ENCODE measurements at places on chromosomes 11 and 22.

DNA sequence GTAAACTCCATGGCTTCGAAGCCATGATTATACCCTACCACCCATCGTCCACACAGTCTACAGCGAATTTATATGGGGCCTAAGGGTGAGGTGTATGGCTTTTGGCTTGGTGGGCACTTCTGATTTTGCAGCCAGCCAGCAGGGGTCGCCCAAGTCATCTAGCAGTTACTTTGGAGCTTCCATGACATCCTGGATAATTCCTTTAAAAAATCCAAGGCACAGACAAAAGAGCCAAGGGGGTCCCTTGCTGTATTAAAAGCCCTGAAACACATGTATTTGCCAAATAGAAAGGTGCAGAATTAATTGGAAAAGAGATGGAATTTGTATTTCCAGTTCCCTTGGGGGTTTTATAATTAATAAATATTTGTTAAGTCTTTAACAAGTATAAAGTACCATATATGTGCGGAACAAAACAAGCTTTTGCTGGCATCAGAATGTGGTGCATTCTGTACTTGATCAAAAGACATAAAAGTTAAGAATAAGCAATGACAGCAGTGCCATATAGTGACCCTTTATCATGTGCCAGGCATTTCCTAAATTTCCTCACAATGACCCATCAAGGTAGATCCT, 132.8 kb upstream of the PITPNB start:
- peak; percentile 76 for DNase-seq

GRCh38 chr11:30463266-30463665, 122.9 kb downstream of the MPPED2 start:
- no peak for DNase-seq

DNA sequence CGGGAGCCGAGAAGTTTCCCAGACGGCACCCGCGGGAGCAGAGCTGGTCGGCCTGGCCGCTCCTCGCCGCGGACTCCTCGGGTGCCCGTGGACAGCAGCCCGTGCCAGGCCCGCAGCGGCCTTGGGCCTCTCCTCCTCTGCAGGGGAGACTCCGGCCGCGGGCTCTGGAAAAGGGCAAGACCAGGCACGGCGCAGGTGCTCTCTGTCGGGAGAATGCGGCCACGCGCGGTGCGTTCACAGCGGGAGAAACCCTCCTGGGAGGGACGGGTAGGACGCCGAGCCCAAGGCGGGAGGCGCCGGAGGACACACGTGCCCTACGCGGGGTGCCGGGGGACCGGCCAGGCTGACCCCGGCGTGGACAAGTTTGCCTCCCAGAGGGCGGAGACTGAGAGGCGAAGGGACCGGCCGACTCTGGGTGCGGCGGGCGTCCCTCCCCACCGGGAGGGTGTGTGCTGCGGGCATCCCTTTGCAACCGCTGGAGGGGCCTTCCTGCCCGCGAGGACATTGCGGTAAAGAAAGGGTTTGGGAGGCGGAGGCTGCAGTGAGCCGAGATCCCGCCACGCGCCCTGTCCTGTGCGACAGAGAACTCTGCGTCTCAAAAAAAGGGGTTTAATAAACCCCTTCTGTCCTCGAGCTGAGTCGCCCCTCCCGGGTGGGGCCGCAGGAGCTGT, 2.3 kb downstream of the IFITM1 start:
- peak; percentile 71 for DNase-seq

GRCh38 chr22:49975543-49976389, 15.2 kb downstream of the PIM3 start:
- DNase-seq, result peak; percentile 37

DNA sequence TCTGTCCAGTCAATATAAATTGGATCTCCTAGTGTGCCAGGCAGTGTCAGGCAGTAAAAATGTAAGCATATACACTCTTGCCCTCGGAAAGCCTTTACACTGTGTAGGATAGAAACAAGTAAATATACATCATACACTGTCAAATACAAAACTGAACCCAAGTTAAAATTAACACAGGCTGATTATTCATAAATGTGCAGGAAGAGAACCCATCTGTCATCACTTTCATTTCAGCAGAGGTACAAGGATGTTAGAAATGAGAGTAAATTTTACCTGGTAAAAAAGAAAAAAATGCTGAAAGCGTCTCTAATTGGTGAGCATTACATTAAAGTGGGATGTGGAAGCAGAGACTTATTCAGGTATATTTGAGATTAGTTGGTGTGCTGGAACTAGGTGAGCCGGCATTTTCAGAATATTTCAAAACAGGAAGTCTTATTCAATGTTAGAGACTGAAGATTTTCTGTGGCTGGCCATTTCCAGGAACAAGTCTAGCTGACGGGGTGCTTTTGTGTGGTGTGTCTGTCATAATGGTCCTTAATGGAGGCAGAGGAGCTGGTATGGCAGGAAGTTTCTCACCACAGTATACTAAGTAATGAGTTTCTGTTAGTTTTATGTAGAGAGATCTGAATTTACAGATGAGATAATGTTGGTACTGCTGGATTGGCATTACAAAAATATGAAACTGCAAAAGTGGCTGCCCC, 192.6 kb downstream of the CASP12 start:
- DNase-seq, result no peak

DNA sequence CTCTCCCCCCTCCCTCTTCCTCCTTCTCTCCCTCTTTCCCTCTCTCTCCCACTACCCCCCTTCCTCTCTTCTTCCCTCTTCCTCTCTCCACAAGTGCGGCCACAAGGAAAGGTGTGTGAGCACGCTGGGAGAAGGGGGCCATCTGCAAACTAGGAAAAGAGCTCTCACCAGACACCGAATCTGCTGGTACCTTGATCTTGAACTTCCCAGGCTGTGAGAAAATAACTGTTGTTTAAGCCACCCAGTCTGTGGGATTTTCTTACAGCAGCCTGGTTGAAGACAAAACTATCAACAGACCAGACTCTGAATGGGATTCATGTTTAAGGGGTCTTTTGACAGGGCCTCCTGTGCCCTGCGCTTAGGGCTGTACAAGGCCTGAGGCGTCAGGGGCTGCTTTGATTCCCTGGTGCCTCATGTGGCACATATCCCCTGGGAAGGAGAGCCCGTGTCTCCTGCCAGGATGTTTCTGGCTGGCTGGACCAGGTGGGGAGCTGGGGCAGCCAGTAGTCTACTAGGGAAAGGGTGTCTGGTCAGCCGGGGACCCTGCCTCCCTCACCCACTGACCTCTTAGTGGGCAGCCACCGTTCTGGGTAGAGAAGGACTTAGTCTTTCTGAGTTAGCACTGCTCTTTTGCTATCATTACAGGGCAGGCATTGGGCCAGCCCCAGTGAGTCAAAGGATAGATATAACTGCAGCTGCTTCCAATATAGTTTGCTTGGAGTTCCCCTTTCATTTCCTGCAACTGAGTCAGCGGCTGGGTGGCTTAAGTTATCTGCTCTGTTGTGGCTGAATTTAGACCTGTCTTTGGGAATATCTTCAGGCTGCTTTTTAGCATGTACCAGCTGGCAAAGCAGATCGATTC, 6.2 kb downstream of the PANX1 start:
- peak; percentile 83 for DNase-seq

DNA sequence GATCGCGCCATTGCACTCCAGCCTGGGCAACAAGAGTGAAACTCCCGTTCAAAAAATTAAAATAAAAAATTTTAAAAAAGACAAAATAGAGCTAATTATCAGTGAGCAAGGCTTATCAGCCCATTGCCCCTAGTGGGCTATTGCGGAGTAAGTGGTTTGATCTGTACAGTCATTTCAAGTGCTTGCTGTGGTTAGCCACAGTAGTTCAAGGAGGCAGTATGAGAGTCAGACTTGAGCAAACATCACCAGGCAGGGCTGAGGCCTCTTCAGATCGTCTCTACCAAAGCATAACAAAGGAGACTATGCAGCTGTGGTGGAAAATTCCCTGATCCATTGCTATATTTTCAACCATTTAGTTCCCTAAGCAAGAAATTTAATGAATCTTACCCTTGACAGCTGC, 4.3 kb upstream of the SBF2 start:
- DNase-seq, result no peak

DNA sequence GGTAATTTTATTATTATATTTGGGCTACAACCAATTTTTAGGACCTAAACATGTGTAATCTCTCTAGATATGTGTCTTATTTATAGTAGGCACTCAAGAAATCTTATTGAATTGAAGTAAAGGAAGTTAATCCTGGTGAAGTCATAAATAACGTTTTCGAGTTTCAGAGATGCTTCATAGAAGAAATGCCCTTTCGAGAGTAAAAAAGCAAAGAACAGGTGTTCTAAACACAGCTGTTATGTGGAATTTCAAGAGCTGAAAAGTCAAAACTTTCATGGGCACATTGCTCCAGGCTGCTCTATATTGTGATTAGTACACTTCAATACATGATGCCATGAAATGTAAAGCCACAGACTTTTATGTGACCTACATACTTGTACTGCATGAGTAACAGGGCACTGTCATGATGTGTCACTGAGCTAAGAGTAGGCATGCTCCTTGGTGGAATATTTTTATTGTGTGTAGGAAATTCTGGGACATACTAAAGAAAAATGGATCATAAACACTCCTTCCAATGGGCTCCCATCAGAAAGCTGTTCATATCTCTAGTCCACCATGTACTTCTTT, 7.2 kb upstream of the ELMOD1 start:
- no peak for DNase-seq

GRCh38 chr11:69509846-69510390, 28.5 kb downstream of the LINC01488 start:
- no peak for DNase-seq

DNA sequence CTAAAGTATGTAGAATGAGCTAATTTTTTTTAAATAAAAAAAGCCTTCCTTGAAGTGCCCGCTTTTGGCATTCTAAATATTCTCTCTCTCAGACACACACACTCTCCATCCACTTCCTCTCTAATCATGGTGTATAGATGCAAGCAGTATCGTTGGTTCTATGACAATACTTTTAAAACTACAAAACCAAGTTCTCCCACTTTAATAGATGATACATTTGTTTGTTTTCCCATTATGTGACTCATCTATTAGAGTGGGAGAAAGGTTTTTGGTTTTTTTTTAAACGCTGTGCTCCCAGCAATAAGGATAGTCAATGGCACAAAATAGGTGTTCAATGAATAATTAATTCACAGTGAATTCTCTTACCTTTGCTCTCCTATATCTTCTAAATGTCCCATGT, 44.6 kb downstream of the FZD4 start:
- no peak for DNase-seq

- no peak for DNase-seq
These were observed 67.1 kb downstream of the SLC35F2 start for GRCh38 chr11:107791343-107792048.

- DNase-seq, result peak; percentile 78
These were observed 6.9 kb downstream of the OR8B12 start for GRCh38 chr11:124536520-124536919.

DNA sequence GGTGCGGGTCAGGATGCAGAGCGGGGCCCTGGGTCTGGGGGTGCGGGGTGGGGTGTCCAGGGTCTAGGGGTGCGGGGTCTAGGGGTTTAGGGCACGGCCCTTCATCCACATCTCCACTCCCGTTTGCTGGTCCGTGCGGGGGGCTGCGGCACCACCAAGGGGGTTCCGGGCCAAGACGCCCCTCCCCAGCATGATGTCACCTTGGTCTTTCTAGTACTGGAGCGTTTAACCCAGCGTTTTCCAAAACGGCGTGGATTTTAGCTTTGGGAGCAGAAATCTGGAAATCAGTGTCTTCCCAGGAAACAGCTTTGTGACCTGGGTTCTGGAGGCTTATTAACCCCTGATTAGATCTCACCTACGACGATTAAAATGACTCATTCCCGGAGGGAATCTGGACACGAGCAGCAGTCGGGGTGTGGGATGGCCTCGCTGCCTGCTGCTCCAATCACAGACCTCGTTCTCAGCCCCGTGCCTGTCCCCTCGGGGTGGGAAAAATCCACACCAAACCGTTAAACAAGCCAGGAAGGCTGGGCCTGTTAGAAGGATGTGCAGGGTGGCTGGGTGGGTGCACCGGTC, 759 bp downstream of the AP2A2 start:
- no peak for DNase-seq

- DNase-seq, result no peak
These were observed 3.0 kb downstream of the LRFN4 start for GRCh38 chr11:66859686-66860448.

- DNase-seq, result no peak
These were observed 13.2 kb downstream of the MYH9 start for GRCh38 chr22:36374603-36375024.

- no peak for DNase-seq
These were observed 9.2 kb upstream of the TSKU start for GRCh38 chr11:76773921-76774361.

GRCh38 chr11:11481371-11481770, 128.3 kb upstream of the CSNK2A3 start:
- no peak for DNase-seq

- DNase-seq, result no peak
These were observed 67.5 kb downstream of the NFAM1 start for GRCh38 chr22:42364604-42365110.

DNA sequence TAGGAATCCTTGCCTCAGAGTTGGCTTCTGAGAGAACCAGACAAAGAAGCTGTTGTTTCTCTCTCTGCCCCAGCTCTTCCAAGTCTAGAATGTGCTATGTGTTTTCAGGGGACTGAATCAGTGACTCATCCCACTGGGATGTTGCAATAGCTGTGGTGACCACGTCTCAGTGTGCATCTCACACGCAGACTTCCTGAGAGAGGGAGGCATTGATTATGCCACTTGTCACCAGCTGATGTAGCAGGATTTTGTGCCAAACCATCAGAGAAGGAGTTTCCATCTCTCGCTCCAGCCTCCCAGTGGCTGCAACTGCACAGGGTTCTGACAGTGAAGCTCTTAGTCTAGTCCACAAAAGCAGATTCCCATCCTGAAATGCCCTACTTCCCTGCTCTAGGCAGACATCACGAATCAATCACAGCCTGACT, 455.8 kb downstream of the MIAT start:
- no peak for DNase-seq

GRCh38 chr11:82683029-82683428, 50.6 kb downstream of the FAM181B start:
- DNase-seq, result no peak

GRCh38 chr11:125300791-125301218, 136.3 kb downstream of the PKNOX2 start:
- no peak for DNase-seq
